Stimulated activated naive CD4-positive, alpha-beta T cell treated with Interleukin-2 at 50 U/mL for 16 hours (primary cell): ENCODE measurements at places on chromosomes 6 and 20.

DNA sequence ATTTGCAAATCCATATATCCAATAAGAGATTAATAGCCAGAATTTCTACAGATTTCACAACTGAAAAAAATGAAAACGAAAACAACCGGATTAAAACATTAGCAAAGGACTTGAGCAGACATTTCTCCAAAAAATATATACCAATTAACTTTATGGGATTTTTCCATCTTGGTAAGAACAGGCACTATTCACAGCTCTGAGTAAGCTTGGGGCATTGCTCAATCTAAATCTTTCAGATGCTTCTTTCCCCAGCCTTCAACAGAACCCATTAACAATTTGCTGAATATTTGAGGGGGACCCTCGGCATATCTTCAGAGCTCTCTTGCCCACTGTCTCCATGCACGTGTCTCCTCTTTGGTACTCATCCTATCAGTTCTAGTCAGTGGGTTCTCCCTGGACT, 111.7 kb upstream of the CD93 start:
- no peak for DNase-seq

DNA sequence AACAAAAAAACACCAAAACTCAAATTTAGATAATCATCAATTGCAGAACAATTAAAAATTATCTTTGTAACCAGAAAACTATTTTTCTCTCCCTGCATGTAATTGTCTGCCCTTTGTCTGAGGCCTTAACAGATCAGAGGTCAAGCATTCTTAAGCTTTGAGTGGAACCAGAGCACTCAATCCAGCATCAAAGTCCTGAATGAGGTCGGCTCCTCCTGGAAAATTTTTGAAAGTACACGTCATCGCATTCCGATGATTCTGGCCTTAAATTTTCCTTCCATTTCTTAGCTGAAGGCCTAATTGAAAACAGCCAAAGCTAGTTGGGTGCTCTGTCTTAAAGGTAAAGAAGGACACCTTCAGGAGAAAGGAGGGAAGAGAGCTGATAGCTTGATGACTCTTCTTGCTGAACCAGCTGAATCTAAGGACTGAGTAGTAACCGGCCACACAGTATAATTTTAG, 510.2 kb upstream of the SULF2 start:
- no peak for DNase-seq

DNA sequence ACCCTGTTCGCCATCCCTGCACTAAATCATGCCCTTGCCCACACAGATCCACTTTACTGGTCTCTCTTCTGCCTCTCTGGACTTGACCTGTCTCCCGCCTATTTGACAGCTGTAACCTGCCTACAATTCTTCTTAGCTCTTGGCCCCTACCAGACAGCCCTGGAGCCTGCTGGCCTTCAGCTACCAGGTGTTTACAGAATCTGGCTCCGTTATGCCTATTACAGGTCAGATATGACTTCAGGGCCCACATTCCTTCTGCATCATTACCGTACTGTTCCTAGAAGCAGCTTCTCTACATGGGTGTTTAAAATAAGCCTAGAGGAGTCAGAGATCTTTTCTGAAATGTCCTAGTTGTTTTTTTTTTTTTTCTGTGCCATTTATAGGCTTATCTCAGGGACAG, 45.4 kb upstream of the CCN6 start:
- DNase-seq, result no peak

- DNase-seq, result no peak
Observed at GRCh38 chr6:150684714-150685459, 85.2 kb downstream of the PLEKHG1 start.

- no peak for DNase-seq
Observed at GRCh38 chr6:143740213-143740612, 62.4 kb downstream of the PHACTR2 start.

GRCh38 chr20:44324343-44324742, 12.5 kb upstream of the R3HDML start:
- DNase-seq, result no peak

DNA sequence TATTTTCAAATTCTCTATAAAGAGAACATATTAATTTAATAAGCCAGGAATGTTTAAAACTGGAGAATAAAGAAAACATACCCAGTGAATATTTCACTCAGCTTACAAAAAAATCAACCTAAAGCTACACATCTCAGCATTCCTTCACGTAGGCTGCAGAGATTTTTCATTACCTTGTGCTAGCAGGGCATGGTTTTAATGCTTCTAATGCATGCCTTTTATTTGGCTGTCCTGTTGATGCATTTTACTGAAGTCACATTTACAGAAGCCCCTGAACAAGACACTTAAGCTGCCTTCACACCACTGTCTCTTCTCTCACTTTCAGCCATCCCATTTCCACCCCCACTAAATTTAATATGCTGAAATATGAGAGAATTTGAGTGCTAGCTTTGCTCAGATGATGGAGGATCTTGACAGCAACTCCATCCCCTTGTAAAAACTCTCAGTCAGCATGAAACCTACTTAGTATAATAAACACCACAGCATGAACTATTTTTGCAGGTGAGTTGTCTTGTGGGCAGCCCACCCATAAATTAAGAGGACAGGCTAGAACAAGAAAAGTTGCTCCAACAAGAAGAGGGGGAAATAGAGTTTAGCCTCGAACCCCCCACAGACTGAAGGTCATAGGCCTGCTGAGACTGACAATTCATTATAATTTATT, 159.4 kb downstream of the SIM1 start:
- no peak for DNase-seq

GRCh38 chr20:24018796-24019195, 30.2 kb upstream of the GGTLC1 start:
- DNase-seq, result no peak

- no peak for DNase-seq
Observed at GRCh38 chr6:97462031-97462430, 179.0 kb upstream of the MMS22L start.

- no peak for DNase-seq
Observed at GRCh38 chr20:17533396-17533795, 2.2 kb upstream of the BFSP1 start.

GRCh38 chr6:168277274-168277669, 42.3 kb downstream of the DACT2 start:
- DNase-seq, result no peak

- no peak for DNase-seq
Observed at GRCh38 chr6:118896339-118897136, 2.6 kb downstream of the ASF1A start.

DNA sequence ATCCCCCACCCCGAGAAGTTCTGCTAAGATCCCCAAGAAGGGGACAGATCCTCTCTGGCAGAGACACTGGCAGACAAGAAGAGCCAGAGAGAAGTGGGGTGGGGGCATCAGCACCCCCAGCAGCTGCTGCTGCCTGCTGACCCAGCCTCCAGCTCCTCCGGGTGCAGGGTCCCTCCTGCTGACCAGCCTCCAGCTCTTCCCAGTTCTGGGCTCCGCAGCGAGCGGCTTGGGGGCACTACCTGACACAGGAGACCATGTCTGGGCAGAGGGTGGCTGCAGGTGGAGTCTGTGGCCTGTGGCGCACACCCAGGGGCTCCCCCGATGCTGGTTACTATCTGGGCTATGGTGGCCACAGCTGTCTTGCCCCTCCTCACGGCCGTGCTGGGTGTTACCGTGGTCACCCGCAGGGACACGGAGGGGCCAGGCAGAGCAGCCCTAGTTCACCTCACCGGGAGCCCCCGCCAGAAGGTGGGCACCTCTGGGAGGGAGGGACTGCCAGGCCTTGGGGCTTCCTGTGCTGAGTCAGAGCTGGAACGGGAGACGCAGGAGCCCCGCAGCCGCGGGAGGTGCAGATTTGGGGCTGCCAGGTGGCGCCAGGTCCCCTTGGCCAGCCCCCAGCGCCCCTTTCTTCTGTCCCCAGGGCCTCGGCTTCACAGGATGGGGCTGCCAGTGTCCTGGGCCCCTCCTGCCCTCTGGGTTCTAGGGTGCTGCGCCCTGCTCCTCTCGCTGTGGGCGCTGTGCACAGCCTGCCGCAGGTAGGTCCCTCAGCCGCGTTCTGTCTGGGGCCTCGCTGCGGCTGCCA, 630 bp downstream of the LIME1 start:
- peak; percentile 54 for DNase-seq
